ENCODE measurements at places on chromosomes 16 and 17.

DNA sequence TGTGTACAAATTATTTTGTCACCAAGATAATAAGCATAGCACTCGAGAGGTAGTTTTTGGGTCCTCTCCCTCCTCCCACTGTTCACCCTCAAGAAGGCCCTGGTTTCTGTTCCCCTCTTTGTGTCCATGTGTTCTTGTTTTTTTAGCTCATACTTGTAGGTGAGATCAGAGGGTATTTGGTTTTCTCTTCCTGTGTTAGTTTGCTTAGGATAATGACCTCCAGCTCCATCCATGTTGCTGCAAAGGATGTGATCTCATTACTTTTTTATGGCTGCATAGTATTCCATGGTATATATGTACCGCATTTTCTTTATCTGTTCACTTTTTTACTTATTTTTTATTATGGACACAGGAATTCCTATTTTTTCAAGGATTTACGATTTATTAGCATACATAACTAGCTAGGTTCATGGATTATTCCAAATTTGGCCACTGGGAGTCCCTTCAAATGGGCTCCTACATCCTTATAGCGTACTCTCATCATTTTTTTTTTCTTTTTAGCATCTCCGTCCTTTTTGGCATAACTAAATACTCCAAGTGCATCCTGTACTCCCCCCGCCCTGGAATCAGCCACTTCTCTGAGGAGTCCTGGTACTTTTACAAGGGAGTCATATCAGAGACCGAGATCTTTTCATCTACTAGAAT is 7.3 kb downstream of the TADA2A start:
- peak; percentile 39 for DNase-seq

DNA sequence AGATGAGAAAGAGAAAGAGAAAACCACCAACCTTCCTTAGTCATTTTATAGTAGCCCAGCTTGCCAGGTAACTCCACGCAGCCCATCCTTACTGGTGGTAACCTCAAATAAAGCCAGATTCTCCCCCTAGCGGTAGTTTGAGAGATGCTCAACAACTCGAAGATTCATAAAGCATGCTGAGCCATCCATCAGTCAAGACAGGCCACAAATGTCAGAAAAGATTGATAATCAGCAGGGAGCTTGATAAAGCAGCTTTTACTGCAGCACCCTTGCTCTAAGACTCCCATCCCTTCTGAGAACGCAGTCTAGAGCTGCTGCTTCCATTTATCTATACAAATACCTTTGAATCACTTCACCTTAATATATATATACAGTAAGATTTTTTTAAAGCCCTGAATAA is 451.5 kb upstream of the HSBP1 start:
- DNase-seq = peak; percentile 64

GRCh38 chr16:49462362-49462988 is 88.9 kb downstream of the C16orf78 start:
- no peak for DNase-seq

DNA sequence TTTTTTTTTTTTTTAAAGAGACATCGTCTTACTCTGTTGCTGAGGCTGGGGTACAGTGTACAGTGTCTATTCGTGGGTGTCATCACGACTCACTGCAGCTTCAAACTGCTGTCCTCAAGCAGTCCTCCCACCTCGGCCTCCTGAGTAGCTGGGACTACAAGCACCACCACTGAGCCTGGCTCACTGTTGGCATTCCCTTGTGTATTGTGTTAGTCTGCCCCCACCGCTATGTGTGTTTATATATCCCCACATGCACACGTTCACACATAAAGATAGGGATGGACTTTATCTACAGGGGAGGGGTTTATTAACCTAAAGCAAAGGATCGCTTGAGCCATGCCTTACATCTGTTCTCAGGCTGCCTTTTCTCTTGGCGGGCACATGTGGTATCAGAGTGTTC is 63.8 kb downstream of the SEC14L1 start:
- no peak for DNase-seq

DNA sequence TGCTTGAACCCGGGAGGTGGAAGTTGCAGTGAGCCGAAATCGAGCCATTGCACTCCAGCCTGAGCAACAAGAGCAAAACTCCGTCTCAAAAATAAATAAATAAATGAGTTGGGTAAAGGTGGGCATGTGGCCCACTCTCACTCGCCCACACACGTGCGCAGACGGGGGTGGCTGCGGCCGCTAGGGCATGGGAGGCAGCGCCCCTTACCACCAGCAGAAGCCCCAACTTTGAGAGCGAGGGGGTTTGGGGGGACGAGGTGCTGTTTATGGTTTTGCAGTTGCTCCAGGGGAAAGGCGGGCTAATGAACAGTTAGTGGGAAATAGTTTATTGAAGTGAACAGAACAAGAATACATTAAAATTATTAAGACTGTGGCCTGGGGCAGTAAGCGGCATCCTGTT is 14.9 kb upstream of the RBFOX3 start:
- no peak for DNase-seq

- DNase-seq = no peak
Measured at GRCh38 chr17:77869665-77870132, 88.8 kb upstream of the TNRC6C start.

- no peak for DNase-seq
Measured at GRCh38 chr16:27236635-27237218, 31.8 kb downstream of the NSMCE1 start.

- DNase-seq = no peak
Measured at GRCh38 chr17:71703701-71704100, 417.1 kb upstream of the SOX9 start.

DNA sequence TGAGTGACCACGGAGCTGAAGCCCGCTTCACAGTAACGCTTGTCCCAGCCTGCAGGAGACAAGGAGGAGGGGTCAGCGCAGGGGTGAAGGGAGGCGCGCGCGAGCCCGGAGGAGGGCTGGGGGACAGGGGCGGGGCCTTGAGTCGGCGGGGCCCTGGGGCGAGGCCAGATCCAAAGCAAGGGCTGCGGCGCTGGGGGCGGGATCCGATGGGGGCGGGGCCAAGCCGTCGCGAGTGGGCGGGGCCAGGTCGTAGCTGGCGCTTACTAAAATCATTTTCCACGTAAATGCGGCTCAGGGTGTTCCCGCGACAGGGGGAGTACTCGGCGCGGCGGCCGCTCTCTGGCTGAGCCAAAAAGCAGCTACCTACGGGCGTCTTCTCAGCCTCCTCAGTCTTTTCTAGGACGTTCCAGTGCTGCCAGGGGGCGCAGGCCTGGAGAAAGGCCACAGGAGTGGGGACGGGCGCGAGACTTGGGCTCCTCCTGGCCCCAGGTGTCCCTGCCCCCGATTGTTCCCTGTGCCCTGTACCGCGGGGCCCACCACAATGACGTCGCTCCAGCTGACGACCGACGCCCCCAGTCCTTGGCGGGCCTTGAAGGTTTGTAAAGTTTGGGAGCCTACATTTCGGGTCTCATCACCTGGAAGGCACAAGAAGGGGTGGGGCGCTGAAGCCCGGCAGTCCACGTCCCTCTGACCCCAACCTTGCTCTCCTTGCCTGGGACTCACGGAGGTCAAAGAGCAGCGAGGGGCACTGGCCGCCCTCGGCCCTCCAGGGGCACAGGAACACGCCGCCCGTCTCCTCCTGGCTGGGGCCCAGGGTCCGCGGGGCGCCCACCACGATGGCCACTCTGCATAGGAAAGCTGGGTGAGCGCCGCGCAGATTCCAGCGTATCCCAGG is 3.9 kb downstream of the ITGA2B start:
- DNase-seq = no peak

- DNase-seq = peak; percentile 46
Measured at GRCh38 chr17:72151565-72152386, 31.0 kb downstream of the SOX9 start.
